NCI-H526 treated with DMSO at 0.1 percent for 48 hours (cell line): ENCODE measurements at places on chromosomes 6 and 20.

- peak; percentile 55 for DNase-seq
These were observed 945 bp downstream of the TENT5A start for GRCh38 chr6:81751388-81752083.

GRCh38 chr6:116973976-116974375 lies 96.9 kb downstream of the RFX6 start:
- no peak for DNase-seq

DNA sequence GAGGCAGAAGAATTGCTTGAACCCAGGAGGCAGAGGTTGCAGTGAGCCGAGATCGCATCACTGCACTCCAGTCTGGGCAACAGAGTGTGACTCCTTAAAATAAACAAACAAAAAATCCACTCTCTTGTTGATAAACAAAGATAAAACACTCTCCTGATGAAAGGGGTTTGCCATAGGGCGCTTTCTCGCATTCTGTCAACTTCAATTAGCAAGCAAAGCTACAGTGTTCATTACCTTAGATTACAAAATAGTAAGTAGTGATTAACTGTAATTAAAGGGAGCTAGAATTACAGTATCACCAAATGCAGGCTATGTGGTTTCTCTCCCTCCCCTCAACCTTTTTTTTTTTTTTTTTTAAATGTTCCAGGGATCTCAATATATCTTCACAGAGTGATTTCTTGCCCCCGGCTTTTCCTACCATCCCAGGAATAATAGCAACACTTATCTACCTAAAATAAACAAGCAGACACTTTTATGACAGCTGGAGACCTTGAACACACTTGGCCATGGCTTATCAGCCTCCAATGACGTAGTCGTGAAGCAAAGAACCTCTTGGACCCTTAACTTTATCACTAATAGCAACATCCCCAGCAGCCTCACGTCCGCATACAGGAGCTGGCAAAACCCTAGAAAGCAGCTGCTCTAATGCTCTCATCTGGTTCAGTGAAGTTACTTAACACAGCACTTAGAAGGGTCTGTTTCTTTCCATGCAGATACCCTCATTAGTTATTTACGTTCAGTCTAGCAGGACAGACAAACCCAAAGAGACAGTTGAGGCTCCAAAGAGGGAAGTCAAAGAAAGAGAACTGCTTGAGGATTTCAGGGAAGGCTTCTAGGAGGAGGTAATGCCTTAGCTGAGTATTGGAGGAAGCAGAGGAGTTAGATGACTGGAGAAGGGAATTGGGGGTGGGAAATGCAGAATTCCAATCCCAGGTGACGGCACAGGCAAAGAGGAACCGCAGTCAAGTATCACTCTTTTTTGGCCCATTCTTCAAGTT lies 37.9 kb upstream of the NEDD9 start:
- no peak for DNase-seq

GRCh38 chr20:55977690-55978459 lies 27.4 kb downstream of the CBLN4 start:
- no peak for DNase-seq

DNA sequence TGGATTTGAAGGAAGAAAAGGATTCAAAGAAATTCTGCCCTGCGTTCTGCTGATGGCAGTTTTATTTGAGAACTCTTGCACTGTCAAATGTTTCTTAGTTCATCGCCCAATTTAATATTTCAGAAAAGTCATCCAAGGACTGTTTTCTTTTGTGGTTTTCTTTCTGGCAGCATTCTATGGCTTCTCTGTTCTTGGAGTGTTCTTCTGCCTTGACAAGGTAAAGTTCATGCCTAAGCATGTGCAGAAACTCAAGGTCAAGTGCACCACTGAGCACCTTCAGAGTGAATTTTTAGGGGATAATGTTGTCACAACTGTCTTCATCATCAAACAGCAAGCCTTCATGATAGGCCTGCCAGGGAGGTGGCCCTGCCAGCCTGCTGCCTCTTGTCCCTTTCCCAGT lies 225.6 kb downstream of the PLCB1 start:
- DNase-seq, result no peak

DNA sequence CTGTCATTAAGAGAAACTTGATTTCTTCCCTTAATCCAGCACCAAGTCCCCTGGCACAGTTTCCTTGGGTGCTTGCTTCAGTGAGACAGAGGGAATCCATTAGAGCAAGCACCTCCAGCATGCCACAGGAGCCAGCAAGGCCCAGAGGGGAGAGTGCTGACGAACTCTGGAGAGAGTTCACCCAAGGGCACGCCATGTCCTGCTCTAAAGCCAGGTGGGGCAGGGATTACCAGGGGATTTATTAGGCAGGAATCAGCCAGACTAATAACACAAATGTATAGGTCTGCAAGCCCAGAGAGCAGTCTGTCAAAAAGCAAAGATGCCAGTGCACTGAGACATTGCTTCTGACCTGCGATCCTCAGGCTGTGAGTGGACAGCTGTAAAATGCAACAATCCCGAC lies 155.4 kb upstream of the SYNDIG1 start:
- DNase-seq, result no peak

GRCh38 chr6:160667639-160668481 lies 3.8 kb upstream of the LPA start:
- DNase-seq, result peak; percentile 8

GRCh38 chr6:27755768-27756167 lies 156.4 kb downstream of the OR2B2 start:
- no peak for DNase-seq

- no peak for DNase-seq
These were observed 10.6 kb downstream of the TAAR1 start for GRCh38 chr6:132648356-132648755.

DNA sequence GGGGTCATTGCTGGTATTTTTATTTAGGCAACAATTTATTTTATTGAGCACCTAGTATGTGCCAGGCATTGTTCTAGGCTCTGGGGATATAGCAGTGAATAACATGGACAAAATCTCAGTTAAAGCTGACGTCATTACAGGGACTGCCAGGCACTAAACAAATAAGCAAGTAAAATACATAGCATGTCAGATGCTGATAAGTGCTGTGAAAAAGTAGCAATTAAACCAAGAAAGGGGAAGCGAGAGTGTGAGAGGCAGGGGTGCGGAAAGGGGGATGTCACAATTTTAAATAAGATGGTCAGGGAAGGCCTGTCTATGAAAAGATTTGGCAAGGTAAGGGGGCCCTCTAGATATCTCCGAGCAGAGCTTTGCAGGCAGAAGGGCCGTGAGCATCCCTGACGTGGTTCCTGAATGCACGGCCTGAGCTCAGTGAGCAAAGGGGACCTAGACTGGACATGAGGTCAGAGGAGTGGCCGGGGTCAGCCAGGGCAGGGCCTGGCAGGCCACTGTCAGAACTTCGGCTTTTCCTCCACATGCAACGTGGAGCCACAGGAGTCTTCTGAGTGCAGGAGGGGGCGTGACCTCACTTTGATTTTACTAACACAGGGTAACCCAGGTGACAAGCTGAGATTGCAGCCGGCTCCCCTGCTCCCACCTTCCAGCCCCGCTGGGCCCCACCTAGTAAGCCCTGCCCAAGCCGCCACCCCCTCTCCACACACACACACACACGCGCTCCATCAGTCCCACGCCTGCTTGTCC lies 24.2 kb upstream of the SIRPA start:
- no peak for DNase-seq

DNA sequence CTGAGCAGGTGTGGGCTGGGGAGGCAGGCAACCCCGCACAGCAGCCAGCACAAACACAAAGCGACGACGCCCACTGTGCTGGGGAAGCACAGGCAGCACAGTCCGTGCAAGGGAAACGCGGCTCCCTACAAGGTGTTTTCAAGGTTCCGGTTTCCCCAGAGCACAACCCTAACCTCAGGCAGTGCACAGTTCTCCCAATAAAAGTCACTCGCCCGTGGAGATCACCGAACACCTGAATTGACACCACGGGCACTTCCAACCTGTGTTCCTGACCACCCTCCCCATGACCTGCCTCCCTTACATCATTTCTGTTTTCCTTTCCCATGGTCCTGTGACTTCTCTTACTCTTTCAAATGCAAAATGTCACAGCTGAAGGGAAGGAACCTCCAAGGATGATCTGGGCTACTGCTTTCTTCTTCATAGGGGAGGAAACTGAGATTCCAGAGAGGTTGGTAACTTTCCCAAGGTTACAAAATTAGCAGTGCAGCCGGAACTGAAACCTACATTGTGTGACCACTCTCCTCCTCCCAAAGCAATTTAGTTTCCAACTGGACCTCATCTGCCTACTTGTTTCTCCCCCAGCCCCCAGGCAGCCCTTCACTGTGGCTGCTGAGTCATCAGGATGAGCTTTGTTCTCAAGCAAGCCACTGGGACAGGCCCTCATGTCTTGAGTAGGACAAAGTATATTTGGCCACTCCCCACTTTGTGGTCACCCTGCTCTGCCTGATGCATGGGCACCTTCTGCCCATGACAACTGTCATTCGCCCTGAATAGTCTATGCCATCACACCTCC lies 125.3 kb downstream of the ATXN1 start:
- DNase-seq, result peak; percentile 48

DNA sequence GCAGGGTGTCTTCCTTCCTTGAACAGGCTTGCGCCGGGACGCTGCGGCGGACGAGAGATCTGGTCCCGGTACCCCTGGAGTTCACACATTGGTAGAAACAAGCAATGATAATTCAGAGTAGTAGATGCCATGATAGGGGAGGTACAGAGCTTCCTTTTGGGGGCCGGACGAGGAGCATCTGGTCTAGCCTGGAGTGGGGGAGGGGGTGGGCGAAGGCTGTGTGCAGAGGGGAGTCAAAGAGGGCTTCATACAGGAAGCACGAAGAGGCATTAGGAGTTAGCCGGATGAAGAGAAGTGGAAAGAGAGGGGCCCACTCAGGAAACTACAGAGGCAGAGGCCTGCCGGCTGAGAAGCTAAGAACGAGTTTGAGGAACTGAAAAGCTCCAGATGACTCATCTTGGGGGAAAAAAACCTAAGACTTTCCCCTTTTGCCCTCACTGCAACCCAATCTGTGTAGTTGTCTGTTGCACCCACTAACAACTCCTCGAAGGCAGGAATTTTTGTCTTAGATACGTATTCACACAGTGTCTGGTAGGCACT lies 611 bp downstream of the CNPY3 start:
- peak; percentile 44 for DNase-seq

DNA sequence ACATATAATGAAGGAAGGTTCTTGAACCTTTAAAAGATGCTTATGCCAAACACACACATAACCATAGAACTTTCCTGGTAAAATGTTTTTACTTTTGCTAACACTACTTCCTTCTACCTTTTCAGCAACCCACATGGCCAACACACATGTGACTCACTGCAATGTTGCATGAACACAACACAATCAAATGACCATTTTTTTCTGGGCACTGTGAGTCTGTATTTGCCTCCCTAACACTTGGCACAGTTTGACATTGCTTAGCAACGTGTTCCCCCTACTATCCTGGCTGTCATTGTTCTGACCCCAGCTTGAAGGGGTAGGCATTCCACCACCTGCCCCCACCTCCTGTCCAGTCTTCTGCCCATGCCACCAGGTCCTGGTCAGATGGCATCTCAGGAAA lies 204.8 kb upstream of the PRND start:
- no peak for DNase-seq

- no peak for DNase-seq
These were observed 118.8 kb downstream of the PRDM1 start for GRCh38 chr6:106204961-106205360.

DNA sequence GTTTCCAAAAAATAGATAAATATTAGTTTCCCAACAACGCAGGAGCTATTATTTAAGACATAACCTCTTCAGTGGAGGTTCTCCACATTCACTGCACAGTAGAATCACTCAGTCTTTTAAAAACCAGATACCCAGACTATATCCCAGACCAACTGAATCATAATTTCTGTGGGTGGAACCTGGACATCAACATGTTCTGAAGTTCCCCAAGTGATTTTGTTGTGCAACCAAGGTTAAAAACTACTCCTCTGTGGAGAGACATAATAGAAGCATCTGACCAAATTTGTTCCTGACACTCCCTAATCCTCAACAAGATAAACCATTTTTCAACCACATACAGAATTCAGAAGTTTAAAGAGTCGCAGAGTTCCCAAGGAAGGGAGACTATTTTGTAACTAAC lies 42.3 kb downstream of the STK38 start:
- no peak for DNase-seq

DNA sequence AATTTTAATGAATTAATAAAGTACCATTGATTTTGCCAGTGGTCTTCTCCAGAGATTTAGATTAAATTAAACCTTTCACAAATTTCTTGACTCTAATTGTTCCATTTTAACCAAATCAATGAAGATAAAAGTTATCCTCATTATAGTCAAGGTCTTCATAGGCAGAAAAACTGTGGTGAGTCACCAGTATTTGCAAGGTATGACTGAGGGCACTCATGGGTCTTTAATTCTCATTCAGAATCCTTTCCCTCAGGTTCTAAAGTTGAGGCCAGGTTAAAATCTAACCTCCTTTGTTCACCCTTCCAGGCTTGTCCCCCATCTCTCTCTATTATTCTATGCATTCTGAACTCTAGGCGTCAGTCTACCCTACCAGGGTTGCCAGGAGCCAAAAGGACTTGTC lies 93.9 kb downstream of the JAG1 start:
- no peak for DNase-seq

DNA sequence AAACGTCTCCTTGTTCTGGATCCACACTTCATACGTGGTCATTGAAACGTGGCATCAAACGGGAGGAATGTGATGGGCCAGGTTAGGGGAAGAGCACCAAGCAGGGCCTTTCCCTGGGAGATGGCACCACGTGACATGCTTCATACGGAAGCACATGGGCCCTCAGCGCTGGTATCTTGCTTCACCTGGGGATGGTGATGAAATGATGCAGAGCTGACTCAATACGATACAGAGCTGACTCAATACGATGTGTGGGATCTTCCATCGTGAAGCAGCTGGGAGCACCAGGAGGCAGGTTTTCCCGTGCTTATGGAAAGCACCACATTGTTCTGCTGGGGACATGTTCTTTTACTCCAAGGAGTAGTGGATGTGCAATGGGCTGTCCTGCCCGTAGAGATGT lies 22.5 kb upstream of the TAGAP start:
- DNase-seq, result no peak

DNA sequence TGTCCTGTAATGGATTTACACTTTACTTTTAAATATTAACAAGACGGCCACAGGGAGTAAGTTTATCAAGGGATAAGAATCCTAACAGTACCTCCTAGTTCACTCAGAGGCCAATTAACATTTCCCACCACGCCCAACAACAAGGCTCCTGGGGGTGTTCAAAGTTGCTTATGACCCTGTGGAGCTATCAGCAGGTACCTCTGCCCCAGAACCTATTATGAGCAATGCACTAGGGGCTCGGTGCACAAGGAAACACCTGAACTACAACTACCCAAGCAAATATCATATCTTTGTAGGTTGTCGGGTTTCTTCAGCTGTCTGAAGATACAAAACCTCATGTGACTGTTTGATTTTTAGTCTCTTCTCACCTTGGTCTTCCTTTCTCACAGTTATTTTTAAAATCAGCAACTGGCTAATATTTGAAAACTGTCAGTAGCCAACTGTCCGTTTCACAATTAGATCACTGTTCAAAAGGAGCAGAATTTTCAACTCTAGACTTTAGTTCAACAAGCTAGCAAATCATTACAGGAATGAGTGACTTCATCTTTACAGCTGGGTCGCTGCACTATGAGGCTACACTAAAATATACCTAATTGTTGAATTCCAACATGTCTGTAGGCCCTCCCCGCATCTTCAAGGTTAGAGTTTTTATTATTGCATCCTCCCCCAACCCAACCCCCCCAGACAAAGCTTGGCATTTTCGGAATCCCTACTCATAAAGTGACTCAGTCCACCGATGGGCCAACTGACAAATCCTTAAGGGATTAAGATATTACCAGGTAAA lies 38.1 kb downstream of the B4GALT5 start:
- DNase-seq, result no peak

GRCh38 chr20:22791877-22792525 lies 207.6 kb upstream of the FOXA2 start:
- DNase-seq, result no peak
